Activated CD4-positive, alpha-beta memory T cell treated with anti-CD3 and anti-CD28 coated beads for 36 hours (primary cell): ENCODE measurements at places on chromosomes 3 and 15.

DNA sequence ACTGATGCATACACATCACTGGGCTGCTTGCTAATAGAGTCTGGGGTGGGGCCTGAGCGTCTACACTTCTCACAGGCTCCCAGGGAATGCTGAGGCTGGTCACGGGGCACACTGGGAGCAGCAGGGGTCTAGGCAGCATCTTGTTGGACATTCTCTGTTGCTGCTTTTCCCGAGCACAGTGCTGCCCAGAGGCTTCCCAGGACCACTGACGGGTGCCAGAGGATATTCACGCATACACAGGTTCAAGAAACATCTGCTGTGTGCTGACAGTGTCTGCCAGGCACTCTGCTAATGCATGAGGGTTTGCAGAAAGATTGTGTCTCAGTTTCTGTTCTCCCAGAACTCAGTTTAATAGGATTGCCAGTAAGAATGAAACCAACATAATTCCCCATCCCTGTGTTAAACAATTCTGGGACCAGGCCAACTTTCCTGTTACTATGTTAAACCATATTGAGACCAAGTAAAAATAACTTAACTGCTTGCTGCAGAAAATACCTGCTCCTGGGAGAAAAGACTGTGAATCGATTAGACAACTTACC, 23.9 kb upstream of the BCL2L10 start:
- no peak overlapping the region for H3K4me3 ChIP-seq
- H3K27me3 ChIP-seq: no peaks in the 10 kb centered on the region
- no peak for DNase-seq
- no peak overlapping the region for H3K27ac ChIP-seq

- H3K4me1 ChIP-seq: no peaks in the 10 kb centered on the region
- no peaks in the 10 kb centered on the region for H3K36me3 ChIP-seq
- H3K4me3 ChIP-seq: no peak overlapping the region
- H3K27me3 ChIP-seq: peaks cover 16% of the 10 kb centered on the region
These were observed 33.2 kb downstream of the ITGB5 start for GRCh38 chr3:124854009-124854408.

GRCh38 chr15:95016511-95017229, 785.3 kb downstream of the MCTP2 start:
- no peaks in the 10 kb centered on the region for H3K4me1 ChIP-seq
- DNase-seq: no peak
- H3K27me3 ChIP-seq: peaks cover 2% of the 10 kb centered on the region
- no peak overlapping the region for H3K4me3 ChIP-seq
- no peaks in the 10 kb centered on the region for H3K36me3 ChIP-seq

DNA sequence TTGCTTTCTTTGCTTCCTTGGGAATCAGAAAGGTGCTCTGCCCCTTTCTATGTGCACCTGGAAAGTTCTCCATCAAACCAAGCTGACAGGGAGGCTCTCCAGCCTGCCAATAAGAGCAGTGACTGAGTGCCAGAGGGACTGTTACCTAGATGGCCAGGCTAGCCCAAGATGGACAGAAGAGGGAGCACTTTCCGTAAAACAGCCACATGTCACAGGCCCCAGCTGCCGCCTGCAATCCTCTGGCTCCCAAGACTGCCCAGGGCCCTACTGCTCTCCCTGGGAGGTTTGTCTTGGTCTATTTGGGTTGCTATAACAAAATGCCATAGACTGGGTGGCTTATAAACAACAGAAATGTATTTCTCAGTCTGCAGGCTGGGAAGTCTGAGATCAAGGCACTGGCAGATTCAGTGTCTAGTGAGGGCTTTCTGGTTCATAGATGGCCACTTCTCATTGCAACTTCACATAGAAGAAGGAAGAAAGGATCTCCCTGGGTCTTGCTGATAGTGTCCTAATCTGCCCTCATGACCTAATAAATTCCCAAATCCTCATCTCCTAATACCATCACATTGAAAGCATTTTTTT, 72.3 kb downstream of the TAMM41 start:
- H3K27ac ChIP-seq: no peak overlapping the region
- peaks cover 20% of the 10 kb centered on the region for H3K4me1 ChIP-seq
- H3K36me3 ChIP-seq: peaks cover 6% of the 10 kb centered on the region

GRCh38 chr3:177056927-177057326, 140.4 kb downstream of the TBL1XR1 start:
- H3K27ac ChIP-seq: no peak overlapping the region
- no peak overlapping the region for H3K4me3 ChIP-seq
- peaks cover 34% of the 10 kb centered on the region for H3K4me1 ChIP-seq
- no peak for DNase-seq

DNA sequence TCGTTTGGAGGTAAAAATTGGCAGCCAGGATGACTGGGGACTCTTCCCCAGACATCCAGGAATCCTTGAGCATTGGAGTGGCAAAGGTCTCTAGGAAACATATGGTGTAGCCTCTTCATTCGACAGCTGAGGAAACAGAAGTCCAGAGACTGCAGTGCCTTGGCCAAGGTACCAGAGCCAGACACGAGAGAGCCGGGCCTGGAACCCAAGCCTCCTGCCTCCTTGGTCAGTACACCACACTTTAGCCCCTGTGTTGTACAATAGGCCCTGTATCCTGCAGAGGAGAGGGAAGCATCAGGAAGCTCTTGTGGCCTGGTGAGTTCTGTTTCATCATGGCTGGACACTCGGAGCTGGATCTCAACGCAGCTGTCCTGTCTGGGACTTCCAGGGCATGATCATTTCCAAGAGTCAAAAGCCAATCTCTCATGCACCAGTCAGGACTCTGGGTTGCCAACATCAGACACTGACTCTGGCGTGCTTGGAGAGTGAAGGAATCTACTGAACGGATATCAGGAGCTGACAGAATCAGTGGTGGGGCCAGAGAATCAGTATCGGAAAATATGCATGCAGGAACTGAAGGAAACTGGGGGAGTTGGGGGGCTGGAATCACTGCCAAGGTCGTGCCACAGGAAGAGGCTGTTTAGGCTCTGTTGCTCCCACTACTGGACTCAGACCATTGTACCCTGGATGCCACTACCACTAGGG, 6.4 kb upstream of the MINAR1 start:
- H3K27me3 ChIP-seq: peaks cover 21% of the 10 kb centered on the region
- DNase-seq: no peak
- H3K27ac ChIP-seq: no peak overlapping the region
- peaks cover 2% of the 10 kb centered on the region for H3K4me1 ChIP-seq

GRCh38 chr3:106006571-106006970, 137.8 kb upstream of the CBLB start:
- no peak overlapping the region for H3K27ac ChIP-seq
- DNase-seq: no peak
- H3K4me1 ChIP-seq: peaks cover 46% of the 10 kb centered on the region
- H3K36me3 ChIP-seq: peaks cover 5% of the 10 kb centered on the region
- H3K4me3 ChIP-seq: no peak overlapping the region

DNA sequence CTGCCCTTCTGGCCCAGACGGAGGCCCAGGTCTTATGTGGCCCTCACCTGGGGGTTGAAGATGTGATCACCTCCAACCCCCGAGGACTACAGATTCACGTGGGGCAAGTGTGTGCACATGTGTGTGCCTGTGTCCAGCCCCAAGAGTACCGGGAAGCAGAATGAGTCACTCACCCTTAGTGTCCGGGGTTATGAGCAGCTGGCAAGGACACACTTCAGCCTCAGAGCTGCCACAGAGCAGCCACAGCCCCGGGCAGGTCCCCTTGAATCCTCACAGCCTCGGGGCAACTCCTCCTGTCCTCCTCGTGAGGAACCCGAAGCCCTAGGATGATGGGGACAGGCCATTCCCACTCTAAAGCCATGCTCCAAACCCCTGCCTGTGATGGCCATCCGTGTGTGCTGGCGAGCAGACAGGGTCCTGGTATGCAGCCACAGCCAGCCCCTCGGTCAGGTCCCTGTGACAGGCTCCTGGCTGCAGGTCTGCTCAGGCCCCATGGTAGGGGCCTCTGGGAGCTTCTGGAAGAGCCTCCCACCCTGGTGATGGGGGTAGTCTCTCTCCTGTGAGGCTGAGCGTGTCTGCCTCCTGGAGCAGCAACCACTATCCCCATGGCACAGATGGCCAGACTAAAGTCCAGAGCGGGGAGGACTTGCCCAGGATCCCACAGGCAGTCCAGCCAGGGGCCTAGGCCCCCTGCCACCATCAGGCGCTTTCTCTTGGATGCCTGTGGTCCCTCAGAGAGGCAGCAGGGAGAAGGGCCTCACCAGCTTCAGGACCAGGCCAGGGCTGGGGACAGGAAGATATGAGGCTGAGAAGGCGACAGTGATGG, 852 bp downstream of the STAB1 start:
- DNase-seq: no peak
- H3K27me3 ChIP-seq: no peaks in the 10 kb centered on the region
- no peaks in the 10 kb centered on the region for H3K4me1 ChIP-seq
- H3K36me3 ChIP-seq: peaks cover 14% of the 10 kb centered on the region
